ENCODE measurements at places on chromosomes 1 and 21.

DNA sequence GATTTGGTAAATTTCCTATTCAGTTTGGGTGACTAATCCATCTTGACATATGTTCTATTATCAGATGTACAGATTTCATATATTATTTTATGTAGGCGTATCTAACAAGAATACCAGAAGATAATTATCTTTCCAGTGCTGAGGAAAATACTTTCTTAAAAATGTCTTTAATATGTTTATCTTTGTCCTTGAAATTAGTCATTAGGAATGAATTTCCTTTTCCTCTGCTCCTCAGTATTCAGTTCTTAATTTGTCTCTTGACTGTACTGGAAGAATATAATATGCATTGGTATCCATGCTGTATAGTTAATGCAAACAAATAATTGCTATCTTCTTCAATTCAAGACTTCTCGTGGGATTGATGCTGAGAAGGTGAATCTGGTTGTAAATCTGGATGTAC lies 6.6 kb downstream of the DDX20 start:
- no peak for DNase-seq

- peak; percentile 6 for DNase-seq
Measured at GRCh38 chr1:203440771-203441170, 34.8 kb upstream of the PRELP start.

DNA sequence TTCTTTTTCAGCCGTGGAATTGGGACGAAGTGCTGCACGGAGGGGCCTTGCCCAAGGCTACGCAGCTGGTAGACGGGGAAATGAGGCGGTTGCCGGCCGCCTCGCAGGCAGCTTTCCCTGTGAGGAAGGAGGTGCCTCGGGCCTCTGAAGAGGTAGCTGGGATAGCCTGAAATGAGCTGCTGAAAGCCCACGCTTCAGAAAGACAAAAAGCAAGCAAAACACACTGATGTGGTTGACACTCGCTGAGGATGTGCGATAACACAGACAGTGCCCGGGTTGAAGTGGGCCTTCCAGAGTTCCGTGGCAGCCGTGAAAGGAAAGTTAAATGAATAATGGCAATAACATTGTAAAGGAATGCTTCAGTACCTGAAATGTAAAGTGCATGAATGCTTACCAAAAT lies 47.2 kb downstream of the S1PR1 start:
- no peak for DNase-seq

- no peak for DNase-seq
Measured at GRCh38 chr21:16357994-16358393, 628.2 kb downstream of the USP25 start.
